ENCODE measurements at places on chromosomes 3 and 15.

DNA sequence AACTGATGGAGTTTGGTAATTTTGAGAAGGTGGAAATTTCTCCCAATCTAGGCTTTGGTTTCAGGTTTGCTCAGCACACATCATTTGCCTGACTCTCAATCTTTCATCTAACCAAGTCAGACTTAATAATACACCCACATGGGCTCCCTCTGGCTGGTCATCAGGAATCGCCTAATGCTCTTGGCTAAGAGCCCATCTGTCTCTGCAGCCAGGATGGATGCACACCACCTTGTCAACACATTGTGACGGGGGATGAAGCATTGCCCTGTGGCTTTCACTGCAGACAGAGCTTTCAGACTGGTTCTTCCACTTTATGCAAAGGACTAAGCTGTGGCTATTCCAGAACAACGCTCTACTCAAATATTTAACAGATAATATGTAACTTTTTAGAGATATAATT, 3.0 kb upstream of the HDGFL3 start:
- peak; percentile 9 for ATAC-seq

GRCh38 chr3:56916716-56917360, 115.1 kb upstream of the ARHGEF3 start:
- peak; percentile 40 for ATAC-seq

DNA sequence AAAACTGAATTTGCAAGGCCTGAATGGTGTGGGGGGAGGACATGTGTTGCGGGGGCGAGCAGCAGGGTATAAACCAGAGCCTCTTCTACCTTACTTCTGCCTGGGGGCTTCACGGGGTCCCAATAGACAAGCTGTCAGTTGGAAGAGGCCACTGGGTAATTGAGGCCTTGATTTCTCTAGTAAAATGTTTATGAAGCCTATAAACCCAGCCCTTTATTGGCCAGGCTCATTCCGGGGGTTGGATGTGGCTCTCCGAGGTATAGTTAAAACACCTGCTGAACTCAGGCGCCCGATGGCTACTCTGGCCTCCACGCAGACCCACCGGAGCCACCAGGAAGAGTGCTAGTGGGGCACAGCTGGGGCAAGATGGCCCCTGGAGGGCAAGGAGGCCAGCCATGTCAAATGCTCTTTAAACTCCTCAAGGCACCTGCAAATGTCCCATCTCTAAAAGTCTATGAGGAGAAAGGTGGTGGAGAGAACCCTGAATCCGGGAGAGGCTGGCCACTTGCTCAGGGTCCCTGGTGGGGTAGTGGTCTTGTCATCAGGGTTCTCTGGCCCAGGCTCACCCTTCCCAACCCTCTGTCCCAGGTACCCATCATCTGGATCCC, 34.3 kb downstream of the IGDCC3 start:
- ATAC-seq = no peak

GRCh38 chr15:69389426-69389825, 24.7 kb upstream of the KIF23 start:
- ATAC-seq = no peak

DNA sequence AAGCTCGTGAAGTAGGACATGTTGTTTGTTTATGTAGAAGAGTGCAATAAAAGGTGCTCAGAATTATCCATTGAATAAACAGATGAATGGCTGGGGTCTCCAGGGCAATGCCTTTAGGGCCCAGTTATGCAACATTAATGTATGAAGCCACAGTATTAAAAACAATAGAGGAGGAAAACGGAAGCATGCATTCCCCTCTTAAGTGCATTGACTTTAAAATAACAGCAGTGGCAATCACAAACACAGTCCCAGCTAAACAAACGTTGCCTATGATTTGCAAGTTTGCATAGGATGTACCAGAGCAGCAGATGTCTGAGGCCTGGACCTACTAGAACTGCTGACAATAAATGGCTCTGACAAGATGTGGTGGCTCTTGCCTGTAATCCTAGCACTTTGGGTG, 60.6 kb upstream of the GCNT3 start:
- no peak for ATAC-seq

DNA sequence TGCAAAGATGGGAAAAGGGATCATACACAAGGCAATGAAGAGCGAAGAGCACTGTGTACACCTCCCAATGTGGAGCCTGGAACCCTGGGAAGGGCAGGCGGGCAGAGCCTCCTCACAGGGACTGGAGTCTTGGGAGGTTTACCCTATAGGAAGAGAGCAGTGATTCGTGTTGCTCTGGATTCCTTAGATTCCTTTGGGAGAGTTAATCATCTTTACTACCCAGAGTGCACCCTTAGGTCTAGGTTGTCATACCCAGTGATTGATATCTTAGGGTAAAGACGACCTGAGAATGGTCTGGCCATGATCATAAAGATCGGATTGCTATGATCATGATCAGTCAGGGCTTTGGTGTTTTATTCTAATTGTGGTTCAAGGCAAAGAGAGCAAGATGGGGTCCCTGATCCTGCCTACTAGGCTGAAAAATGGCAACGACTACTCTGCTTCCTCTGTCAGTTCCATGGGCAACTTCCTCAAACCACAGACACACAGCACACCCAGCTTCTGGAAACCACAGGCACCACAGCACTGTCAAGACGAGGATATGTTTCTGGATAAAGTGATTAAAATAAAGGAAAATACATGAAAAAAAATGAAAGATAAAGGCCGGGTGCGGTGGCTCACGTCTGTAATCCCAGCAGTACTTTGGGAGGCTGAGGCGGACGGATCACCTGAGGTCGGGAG, 20.4 kb upstream of the MAP6D1 start:
- no peak for ATAC-seq

DNA sequence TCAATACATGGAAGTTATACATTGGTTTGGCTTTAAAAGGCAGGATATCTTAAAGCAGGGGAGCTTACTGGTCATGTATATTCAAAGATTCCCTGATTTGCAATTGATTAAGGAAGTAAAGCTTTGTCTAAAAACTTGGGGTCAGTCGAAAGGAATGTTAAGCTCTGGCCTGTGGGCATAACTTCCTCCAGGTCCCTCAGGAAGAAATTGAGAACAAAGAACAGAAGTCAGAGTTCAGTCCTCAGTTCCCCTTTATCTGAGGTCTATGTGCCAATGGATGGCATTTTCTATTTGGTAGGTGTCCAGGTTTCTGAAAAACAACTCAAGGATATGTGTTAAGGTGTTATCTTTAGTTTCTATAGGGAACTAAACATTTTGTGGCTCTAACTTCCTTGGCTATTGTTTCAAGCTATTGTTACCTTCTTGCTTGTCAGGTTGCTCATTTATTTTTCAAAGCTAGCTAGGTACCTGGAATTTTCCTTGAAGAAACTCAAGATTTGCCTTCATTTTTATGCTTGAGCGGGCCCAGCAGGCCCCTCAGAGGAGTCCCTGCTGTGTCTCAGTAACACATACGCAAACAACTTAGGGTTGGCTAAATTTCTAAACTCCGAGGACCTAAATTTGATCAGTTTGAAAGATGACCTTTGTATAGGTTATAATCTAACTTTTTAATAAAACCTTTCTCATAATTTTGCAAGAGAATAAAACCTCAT, 135.0 kb upstream of the UBE2E2 start:
- ATAC-seq = no peak

DNA sequence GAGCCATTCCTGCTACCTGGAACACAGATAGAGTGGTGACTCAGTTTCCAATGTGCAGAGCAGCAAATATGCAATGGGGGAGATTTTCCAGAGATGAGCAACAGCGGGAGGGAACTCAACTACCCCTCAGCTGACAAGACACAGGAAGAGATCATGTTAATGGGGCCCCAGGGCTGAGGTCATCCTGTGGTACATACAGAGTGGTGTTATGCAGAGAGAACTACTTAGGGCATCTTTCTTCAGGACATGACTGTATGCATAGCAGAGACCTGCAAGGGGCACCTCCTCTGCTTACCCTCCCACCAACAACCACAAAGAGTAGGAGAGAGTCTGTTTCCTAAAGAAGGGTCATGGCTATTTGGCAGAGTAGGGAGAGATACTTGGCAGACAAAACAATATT, 6.8 kb upstream of the TBC1D5 start:
- ATAC-seq = peak; percentile 88

DNA sequence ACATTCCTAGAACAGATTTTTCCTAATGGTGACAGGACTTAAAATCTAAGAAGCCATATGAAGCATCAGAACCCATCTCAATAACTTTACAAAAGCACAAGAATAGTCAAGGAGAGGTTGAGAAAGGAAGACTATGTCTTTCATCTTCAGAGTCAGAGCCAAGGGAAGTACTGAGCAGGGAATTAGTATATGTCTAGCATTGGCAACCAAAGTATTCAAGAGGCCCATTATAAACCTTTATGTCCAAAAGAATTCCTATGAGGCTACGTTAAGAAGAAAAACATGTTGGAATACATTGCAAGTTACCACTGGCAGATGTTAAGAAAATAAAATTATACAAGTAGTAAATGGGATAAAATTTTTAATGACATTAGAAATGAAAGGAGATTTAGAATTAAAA, 150.5 kb downstream of the MAGI1 start:
- ATAC-seq = no peak

- ATAC-seq = peak; percentile 76
Observed at GRCh38 chr3:15361494-15362214, 29.3 kb upstream of the SH3BP5 start.

GRCh38 chr15:22815766-22816165, 22.7 kb upstream of the NIPA2 start:
- ATAC-seq = no peak

DNA sequence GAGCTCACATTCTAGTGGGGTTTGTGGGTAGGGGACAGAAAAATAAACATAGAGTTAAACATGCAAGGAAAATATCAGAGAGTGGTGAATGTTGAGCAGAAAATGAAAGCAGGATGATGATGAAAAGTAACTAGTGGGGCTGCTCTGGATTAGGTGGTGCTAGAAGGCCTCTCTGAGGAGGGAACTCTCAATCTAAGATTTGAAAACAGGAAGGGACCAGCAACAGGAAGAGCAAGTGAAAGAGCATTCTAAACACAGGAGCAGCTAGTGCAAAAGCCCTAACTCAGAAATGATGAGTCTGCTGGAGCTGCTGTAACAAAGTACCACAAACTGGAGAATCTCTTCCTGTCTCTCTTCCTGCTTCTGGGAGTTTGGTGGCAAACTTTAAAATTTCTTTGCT, 468.6 kb upstream of the AGTR1 start:
- ATAC-seq = no peak

- ATAC-seq = peak; percentile 28
Observed at GRCh38 chr3:44899683-44900367, 25.4 kb downstream of the TGM4 start.

- ATAC-seq = no peak
Observed at GRCh38 chr3:184765730-184766074, 46.3 kb upstream of the VPS8 start.

DNA sequence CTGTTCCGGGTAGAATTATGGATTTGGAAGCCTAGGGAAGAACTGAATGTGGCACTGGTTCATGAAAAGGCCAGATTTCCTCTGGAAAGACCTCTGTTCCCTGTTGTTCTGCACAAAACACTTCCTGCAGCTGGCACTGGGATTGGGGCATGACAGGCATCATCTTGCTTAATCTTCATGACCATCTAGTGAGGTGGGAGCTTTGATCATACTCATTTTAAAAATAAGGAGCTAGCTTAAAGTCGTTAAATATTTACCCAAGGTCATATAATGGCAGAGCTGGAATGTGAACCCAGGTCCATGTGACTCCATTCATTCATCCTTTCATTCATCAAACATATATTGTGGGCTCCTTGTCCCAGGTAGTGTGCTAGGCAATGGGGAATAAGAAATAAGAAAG, 40.4 kb downstream of the EBLN2 start:
- no peak for ATAC-seq

DNA sequence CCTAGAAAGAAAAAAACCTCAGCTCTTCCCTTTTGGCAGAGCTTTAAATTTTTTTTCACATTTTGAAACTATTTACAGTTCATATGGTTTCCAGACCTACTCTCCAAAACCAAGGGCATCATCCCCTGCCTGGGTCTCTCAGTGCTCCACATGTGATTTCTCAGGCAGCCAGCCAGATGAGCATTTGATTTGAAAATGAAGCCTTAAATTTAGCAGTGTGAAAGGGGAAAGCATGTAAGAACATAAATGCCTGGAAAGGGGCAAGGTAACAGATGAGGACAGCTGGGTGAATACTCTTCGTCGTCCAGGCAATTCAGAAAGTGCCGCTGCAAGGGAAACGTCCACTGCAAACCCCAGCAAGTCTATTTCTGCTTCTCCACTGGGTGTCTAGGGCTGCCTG, 94.8 kb downstream of the ATP8B4 start:
- ATAC-seq = no peak

DNA sequence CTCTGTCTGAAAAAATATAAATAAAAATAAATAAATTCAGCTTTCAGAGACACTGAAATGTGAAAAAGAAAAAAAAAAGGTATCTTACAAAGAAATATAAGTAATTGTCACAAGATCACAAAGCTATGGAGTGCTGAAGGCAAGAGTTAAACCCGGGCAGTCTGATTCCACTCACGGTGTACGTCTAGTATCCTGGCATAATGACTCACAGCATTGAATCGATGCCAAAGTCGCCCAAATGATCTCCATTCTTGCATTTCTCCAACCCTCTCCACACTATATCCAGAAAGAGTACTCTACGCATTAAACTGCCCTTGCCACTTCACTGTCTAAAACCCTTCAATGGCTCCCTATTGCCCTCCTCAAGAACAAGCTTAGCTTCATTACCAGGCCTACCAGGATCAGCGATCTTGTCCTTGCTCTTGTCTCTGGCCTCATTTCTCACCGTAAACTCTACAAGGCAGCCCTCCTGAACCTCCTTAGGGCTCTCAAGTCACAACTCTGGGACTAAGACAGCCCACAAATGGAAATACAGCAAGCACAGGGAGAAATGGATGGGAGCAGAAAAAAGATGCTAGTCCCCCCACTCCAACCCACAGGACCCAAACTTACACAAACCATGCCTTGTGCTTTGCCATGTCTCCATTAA, 7.7 kb downstream of the SUCLG2 start:
- no peak for ATAC-seq

- no peak for ATAC-seq
Observed at GRCh38 chr3:36776436-36776835, 12.1 kb upstream of the DCLK3 start.

DNA sequence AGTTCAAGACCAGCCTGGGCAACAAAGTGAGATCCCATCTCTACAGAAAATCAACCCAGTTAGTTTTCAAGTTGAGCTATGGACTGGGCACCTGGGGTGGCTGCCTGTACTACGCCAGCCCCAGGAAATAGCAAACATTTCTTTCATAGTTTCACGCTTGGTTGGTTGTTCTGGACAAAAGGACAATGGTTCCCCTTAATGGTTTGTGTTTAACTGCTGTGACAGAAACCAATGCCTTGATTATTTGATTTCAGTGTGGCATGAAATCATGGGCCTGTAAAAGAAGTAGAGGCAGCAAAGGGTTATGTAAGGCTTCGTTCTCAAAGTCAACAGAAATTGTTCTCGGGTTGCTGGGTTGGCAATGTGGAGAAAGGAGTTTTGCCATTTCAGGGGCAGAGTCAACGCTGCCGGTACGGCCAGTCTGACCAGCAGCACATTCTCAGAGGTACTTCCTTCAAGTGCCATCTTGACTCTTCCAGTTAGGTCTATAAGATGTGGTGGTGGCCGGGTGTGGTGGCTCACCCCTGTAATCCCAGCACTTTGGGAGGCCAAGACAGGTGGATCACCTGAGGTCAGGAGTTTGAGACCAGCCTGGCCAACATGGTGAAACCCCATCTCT, 12.7 kb downstream of the LCMT2 start:
- ATAC-seq = no peak

- ATAC-seq = no peak
Observed at GRCh38 chr3:130728037-130728436, 18.6 kb downstream of the PIK3R4 start.

- peak; percentile 86 for ATAC-seq
Observed at GRCh38 chr15:90617171-90617570, 87.4 kb downstream of the CRTC3 start.

Measured in activated T-helper 17 cell treated with anti-CD3 and anti-CD28 coated beads, Interleukin-2, amount 50 U/mL, for 72 hours (primary cell).